ENCODE measurements at places on chromosomes 2 and 18.
A peak's percentile ranks its signal among the peaks of the same experiment; 100 is the strongest.

GRCh38 chr2:150513647-150514046 lies 26.2 kb upstream of the RND3 start:
- no peak for DNase-seq

- DNase-seq, result peak; percentile 83
Observed at GRCh38 chr18:55321265-55322177, 266.5 kb downstream of the TCF4 start.

GRCh38 chr2:192357217-192357616 lies 162.5 kb upstream of the TMEFF2 start:
- DNase-seq, result no peak

DNA sequence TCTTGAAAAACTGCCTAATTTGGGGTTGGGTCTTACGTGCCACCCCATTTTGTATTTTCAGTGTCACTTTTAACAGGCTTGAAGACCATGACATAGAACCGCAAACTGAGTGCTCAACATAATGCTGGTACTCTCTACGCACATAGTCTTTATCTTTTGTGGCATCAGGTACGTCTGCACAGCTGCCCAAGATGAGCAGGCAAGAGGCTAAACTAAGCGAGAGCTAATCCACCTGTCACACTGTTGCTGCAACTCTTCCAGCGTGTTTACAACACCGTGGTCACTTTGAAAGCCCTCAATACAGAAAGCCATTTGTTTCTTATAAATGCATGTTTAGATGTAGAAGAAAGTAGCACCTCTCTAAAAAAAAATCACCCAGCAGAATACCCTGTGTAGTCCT lies 270.0 kb upstream of the TCF4 start:
- no peak for DNase-seq

DNA sequence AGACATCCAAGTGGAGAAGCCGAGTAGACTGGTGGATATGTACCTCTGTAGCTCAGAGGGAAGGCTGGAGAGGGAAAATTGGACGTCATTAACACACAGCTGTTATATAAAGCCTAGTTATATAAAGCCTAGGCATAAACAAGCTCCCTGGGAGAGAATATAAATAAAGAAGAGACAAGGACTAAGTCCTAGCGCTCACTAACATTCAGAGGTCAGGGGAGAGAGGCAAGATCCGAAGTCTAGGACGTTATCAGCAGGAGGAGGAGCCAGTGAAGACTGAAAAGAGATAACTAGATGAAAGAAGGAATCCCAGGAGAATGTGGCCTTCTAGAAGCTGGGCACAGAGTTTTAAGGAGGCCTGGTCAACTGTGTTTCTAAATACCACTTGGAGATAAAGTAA lies 55.3 kb downstream of the NOL10 start:
- no peak for DNase-seq

DNA sequence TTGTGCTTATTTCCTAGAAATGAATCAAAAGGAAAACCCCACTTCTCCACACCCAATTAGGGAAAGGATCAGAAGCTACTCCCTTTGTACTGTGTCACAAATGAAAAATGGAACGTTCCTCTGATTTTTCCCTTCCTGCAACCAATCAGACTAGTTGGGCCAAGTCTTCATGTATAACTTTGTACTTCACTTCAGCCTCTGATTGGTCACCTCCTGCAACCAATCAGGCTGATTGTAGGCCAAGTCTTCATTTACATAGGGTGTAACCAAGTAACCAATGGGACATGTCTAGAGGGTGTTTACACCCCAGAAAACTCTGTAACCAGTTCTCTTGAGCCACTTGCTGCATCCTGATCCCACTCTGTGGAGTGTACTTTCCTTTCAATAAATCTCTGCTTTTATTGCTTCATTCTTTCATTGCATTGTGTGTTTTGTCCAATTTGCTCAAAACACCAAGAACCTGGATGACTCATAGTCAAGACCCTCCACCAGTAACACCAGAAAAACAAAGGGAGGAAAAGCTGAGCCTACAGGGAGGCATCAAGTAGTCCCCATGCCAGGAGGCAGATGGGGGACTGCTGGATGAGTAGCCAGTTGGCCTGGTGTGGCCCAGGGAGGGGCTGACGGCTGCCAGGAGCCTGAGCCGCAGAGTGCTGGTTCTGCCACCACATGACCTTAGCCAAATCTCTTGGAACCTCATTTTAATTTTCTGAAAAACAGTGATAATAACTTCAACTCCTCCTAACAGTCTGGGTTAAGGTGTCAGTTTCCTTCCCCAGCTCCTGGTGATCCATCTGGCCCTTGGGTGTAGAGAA lies 46.1 kb downstream of the SOWAHC start:
- DNase-seq, result no peak

DNA sequence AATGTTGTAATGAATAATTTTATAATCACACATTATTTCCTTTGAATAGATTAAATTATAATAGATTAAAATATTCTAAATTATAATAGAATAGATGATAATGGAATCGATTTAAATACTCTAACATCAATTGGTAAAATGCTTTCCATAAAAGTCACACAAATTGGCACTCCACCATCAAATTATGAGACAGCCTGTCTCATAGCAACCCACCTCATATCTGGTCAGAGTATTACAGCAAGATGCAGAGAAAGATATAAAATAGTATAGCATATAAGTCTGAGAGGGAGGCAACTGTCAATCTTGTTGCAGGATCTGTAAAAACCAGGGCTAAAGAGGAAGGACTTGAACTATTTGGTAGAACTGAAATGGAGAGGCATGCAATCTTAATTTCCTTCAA lies 98.4 kb upstream of the NCKAP5 start:
- DNase-seq, result no peak

- DNase-seq, result no peak
Observed at GRCh38 chr18:63617915-63618234, 26.2 kb downstream of the SERPINB4 start.

- DNase-seq, result no peak
Observed at GRCh38 chr18:14942275-14942674, 194.3 kb downstream of the ANKRD30B start.

DNA sequence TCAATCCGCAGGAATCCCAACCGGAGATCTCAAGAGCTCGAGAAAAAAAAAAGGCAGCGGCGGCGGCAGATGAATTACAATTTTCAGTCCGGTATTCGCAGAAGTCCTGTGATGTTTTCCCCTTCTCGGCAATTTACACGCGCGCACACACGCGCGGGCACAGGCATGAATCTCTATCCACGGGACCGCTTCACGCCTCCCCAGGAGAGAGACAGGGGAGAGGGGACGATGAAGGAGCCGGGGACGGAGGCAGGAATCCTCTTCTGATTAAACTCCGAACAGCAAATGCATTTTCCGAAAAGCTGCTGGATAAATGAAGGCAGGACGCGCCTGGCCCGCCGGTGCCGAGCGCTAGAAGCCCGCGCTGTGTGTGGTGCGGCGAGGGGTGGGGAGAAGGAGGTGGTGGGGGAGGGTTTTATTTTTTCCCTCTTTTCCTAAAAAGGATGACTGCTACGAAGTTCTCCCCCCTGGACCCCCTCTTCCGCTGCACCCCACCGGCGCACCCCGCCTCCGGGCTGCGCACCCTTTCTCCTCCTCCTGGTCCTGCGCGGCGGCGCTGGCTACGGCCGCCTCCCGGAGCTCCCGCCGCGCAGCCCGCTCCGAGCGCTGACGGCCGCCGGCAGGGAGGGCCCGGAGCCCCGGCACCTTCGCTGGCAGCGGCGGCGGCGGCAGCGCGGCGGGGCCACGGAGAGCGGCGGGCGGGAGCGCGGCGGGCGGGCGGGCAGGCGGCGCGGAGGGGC lies at the start of gene BCL2:
TSS of gene BCL2 (minus strand) at position 387 of the 740 bp plus-strand sequence.
- peak; percentile 46 for DNase-seq

DNA sequence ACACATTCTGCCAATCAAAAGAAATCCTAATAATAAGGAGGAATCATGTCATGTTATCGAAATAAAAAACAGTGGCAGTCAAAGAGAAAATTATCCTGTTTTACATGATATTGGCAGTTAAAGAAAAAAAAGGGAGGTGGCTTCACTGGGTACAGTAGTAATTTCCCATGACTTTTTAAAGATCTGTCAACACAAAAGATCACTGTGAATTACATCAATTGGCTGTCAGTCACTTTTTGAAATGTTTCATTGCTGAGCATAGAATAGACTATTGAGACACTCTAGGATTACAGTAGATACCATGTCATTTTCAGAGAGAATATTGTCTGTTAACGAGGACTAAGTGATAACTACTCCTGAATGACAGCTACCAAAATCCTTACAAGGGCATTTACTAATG lies 335.7 kb upstream of the CYP26B1 start:
- no peak for DNase-seq

DNA sequence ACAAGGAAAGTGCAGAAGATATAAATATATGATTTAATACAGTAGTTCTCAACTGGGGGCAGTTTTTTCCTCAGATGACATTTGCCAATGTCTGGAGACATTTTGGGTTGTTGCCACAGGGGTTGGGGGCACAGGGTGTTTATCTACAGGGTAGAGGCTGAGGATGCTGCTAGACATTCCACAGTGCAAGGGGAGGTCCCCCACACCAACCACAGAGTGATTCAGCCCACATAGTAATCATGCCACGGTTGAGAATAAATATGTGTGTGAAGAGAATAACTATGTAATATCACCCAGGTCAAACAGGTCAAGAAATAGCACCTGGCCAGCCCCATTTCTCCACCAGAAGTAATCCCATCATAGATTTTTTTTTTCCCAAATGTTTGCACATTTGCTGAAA lies 17.9 kb downstream of the DYSF start:
- no peak for DNase-seq

DNA sequence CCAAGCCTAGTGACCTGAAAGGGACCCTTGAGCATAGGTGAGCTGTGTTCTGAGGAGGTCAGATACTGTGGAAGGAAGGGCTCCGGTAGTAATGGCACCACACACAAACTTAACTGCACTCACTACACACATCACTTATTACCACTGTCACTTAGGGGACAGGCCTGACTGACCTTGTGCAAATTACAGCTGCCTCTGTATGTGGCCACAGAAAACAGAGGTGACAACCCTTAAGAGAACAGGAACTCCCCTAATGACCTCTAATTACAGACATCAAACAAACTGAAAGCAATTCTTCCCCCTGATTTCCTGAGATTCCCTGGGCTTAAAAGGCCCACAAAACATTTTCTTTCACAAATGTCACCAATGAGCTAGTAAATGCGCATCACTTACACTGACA lies 360.6 kb downstream of the RND3 start:
- DNase-seq, result no peak

DNA sequence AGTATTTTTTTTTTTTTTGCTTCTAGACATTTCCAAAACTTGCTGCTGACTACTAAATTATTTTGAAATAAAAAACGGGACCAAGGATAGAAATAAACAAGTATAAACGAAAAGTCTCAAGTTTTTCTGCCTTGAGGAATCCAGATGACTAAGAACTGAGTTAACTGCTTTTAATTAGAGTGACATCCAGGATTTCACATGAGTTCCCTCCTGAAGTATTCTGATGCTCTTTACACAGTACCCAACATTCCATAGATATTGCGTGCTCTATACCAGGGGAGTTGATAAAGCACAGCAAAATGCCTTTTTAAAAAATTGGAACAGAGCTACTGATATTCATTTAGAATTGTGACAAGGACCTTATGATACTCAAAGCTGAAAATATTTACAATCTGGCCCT lies 618.0 kb downstream of the CCDC85A start:
- no peak for DNase-seq

DNA sequence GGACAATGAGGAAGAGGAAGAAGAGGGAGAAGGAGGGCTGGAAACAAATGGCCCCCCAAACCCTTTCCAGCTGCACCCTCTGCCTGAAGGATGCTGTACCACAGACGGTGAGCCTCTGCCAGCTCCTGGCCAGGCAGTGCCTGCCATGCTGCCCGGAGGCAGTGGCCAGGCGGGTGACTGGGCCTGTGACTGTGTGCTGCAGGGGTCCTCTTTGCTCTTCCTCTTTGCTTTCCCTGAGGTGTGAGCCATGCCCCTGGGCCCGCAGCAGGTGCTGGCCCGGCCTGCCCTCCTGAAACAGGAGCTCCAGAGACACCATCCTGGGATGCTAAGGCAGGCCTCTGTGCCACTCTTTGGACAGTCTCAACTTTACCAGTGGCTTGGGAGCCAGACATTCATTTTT lies 28.6 kb downstream of the GREB1 start:
- DNase-seq, result no peak

All from NCI-H2081 (cell line).